ENCODE measurements at places on chromosomes 13 and 19.

DNA sequence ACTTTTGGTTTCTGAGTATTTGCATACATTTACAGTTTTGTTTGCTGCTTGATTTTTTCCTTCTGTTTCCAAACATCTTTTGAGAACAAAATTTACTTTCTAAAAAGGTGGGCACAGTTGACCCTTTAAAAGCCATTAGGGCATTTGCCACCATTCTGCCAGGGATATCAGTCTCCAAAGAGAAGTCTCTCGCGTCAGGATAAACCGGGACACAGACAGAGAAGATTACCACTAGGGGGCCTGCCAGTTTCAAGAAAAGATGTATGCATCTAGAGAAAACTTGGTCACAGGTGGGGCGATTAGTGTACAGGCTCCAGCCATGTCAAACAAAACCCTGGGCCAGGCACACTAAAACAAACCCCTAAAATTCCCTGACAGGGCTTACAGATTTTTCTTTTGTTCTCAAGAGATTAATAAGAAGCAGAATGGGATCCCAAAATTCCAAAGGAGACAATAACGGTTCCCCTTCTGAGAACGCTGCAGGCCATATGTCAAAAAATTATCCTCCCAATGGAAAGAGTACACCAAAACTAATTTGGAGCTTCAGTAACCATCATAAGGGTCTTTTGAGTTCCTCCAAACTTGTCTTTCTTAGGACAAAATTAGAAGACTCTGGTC lies 10.7 kb upstream of the PABPC3 start:
- DNase-seq = no peak

DNA sequence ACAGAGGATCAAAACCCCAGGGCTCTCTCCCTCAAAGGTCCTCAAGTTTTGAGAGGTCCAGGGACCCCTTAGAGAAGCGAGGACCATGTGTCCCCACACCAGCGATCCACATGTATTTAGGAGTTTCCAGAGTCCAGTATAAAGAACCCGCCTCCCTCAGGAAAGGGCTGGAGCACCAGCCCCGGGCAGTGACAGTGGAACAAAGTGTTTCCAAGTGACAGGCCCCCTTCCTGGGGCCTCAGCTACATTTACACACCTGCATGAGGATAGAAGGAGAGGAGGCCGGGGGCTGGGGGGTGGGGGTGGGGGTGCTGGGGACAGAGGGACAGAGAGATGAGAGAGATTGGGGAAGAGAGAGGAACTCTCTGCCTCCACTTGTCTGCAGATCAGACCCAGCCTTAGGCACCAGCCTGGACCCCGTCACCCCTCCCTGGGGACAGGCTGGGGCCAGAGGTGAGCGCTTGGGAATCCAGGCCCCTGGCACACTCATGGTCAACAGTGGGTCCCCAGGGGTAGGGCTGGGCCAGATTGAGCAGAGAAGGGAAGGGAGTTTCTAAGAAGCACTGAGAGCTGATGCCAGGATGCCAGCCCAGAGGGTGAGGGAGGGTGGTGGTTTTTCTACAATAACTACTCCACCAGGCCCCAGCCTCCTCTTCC lies 802 bp downstream of the BCAM start:
- DNase-seq = no peak

- no peak for DNase-seq
These were observed 32.8 kb downstream of the IGFL2 start for GRCh38 chr19:46180701-46181387.

DNA sequence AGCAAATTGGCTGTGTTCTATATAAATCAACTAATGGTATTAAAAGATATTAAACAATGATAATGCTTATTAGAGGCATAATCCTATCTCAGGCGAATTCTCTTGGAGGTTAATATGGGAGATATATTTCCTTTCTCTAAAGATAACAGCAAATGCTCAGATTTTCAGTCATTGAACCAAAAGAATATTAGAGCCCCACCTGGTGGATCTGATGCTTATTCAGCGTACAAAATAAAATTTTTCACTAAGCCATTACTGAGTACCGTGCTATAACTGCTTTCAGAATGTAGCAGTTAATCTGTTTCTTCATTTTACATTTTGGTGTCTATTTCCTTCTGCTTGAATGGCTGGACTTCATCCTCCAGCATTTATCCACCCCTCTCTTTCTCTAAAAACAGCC lies 143.3 kb upstream of the IPO5 start:
- no peak for DNase-seq

DNA sequence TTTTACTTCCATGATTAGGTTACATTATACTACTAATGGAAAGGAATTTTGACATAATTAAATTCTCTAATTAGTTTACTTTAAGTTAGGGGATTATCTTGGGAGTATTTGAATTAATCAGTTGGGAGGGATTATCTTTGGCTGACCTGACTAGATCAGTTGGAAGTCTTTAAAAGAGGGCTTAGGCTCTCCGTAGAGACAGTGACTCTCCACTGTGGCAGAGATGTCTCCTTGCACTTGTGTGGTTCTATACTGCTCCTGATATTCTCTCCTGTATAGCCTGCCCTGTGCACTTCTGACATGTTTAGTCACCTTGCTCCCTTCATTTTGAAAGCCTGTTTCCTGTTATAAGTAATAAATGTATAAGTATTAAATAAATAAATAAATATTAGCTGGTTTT lies 1612.3 kb upstream of the PRR20A start:
- no peak for DNase-seq

DNA sequence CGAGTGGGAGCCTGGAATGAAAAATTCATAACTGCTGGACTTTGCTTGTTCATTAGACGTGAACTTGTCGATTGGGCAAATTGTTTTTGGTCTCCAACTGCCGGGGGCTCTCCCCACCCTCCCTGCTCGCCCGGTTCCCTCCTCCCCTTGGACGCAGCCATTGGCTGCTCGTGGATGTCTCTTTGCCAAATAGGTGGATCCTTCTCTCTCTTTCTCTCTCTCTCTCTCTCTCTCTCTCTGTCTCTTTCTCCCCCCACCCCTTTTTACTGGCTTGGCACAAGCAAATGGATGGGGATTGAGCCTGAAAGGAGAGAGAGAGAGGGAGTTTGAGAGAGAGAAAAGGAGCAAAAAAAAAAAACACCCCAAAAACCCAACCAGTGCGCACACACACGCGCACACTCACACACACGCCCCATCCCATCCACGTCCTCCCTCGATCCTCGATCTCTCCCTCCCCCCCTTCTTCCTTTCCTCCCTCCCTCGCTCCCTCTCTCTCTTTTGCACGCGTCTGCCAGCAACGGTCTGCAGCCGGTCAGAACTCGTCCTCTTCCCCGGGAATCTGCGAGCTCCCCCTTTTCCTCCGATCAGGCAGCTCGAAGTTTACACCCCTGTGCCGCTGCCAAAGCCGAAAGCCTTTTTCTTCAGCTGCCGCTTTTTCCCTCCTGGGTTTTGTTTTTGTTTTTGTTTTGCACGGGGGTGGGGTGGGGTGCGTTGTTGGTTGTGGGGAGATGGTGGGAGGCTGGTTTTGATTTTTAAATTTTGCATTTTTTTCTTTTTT lies 27.8 kb downstream of the NFIX start:
- DNase-seq = no peak

- DNase-seq = peak; percentile 65
These were observed at the start of gene POU4F1 for GRCh38 chr13:78603240-78603957. Gene POU4F1 (minus strand): TSS chr13:78603552. CDS start chr13:78603326, 226 bp downstream.

GRCh38 chr13:51767100-51767499 lies 36.9 kb downstream of the DHRS12 start:
- no peak for DNase-seq

GRCh38 chr19:54164369-54165068 lies 5.0 kb upstream of the LENG1 start:
- DNase-seq = no peak

DNA sequence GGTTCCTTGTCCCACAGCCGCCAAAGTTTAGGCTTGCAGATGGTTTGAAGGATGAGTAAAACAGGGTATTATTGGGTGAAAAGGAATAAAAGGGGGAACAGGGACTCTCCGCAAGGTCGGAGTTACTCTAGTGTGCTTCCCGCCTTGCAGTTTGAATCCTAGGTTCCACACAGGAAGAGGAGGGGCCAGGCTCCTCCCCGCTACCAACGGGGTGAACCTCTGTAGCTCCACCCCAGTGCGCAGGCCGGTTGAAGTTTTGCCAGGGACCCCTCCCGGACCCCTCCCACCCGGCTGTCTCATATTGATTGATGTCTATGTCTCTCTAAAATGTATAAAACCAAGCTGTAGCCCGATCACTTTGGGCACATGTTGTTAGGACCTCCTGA lies 11.6 kb upstream of the GTF2F2 start:
- DNase-seq = no peak

DNA sequence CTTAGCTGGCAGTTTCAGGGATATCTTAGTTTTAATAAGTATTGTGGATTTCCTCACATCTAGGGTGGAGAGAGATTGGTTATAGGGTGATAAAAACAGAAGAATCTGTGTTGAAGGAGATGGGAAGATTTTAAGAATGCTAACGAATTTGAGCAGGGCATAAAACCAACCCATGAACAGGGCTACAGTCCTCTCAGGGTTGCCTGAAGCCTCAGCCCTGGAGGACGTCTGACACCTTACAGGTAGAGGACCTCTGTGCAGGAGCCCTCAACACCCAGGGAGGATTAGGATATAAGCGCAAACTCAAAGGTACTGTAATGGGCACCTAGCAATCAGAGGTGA lies 461 bp upstream of the WASF3 start:
- peak; percentile 5 for DNase-seq

- DNase-seq = no peak
These were observed 108.9 kb downstream of the SLC7A1 start for GRCh38 chr13:29486551-29486950.

DNA sequence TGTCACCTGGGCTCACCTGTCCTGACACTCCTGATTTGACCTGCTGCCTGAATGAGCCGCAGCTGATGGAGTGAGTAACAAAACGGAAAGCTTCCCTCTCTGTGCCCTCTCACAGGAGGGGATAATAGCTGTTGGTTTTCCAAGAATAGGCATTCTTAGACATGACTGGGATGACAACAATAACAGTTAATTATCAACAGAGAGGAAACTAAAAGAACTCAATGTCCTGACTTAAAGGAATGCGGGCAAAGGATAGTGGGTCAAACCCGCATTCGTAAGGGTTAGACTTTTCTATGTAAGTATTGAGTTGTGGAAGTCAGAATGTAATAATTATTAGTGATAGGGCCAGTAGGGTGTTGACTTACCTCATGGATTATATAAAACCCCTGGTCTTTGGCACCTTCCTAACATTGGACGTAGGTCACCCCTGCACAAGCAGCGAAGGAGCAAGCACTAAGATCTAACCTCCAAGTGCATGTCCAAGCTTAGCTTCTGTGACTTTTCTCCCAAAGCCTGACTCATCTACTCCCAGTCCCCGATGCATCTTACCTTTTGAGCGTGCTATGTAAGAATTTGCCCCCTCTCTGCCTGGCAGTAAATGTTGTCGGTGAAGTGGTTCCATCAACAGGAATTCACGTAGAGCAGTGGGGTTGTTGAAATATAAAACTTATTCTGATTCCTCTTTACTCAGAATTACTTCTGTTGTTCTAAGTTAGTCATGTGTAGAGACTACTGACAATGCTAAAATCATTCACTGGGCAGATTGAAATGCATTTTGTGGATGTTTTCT lies 442.3 kb downstream of the FGF9 start:
- DNase-seq = no peak

DNA sequence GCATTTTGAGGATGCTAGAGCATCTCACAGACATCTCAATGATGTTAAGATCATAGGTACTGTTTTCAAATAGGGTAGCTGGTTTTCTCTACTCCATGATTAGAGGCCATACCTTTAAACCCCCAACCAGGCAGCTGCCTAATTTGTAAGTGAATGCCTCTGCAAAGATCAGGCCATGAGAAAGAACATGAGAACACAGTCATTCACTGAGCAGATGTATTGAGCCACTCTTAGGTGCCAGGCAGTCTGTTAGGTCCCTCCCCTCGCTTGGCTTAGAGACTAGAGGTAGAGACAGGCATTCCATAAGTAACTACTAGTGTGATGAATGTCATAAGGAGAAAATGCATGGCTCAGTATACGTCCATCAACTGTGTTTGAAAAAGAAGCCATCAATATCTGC lies 410.0 kb downstream of the FGF9 start:
- DNase-seq = no peak

GRCh38 chr13:40784540-40784939 lies 4.9 kb upstream of the SLC25A15 start:
- no peak for DNase-seq

- no peak for DNase-seq
These were observed 302.9 kb downstream of the LMO7 start for GRCh38 chr13:75938811-75939560.

DNA sequence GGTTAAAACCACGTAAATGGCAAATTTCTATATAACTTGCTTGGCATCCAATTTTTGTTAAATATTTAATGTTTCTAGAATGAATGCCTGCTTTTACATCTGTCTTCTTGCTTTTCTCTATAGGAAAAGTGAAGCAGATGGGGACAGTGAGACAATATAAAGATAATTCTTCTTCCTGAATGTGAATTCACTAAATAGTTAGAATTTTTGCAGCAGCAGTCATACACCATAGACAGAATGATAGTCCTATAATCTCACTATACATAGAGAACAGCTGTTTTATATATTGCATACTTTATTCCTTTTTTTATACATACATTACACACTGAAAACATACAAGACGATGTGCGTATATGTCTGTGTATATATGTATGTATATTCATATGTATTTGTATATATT lies 1127.3 kb downstream of the PCDH9 start:
- no peak for DNase-seq

DNA sequence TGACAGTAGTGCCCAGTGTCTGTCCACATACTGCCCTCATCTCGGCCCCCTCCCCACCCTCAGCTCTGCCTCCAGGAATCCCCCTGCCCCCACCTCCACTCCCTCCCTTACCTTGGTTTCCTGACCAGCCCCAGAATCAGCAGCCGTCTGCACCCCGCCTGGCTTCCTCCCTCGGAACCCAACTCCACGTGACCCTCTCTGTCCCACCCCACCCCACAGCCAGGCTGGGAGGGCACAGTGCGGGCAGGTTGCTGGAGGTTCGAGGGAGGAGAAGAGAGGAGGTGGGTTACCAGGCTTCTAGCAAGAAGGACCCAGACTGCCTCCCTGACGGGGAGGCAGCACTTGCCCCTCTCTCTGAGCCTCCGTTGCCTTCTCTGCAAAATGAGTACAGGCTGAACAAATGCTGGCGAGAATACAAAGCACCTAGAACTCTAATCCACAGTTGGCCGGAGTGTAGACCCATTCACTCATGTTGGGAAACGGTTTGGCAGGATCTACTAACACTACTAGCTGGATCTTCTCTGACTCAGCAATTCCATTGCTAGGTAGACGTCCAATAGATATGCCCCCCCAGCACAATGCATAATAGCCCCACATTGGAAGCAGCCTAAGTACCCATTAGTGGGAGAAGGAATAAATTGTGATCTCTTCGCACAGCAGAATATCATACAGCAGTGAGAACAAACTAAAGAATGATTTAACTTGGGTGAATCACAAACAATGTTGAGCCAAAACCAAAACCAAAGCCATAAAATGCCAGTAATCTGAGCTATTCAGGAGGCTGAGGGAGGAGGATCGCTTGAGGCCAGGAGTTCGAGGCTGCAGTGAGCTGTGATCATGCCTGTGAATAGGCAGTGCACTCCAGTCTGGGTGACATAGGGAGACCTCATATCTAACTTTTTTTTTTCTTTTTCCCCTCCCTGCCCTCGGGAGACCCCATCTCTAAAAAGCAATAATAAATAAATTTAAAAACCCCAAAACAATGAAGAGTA lies at the start of gene RASAL3:
Gene RASAL3, minus strand, starts transcription at position 151 of the 992 bp plus-strand sequence. CDS start 186 bp downstream, outside the sequence.
- peak; percentile 67 for DNase-seq
